Aorta (tissue), 5 donors: ENCODE measurements at places on chromosomes 2 and 18. TPM values are rescaled to one million over a fixed set of nuclear protein-coding genes. Genes with fewer than 3 reads are reported as not detected.

DNA sequence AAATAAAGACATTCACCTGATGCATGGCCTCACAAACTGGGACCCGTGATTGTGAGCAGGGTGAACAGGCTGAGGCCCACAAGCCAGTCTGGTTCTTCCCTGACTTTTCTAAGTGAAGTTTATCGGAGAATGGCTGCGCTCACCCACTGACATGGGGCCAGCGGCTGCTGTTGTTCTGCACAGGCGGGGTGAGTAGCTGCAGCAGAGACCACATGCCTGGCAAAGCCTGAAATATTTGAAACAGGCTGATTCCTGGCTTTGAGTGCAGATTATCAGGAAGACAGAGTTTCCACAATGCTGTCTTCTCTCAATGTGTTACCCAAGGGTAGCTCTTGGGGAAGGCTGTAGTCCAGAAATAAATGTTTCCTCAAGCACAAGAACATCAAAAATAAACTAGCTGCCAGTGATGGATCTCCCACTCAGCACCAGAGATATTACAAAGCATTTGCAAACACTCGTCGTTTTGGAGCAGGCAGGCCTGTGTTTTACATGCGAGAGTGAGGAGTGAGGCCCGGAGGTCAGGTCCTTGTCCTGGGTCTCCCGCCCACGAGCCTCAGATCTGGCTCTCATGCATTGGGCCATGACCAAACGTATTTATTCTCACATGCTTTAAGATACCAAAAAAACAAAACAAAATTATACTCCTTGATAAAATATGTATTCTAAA is 647.1 kb downstream of the GALR1 start:
- DNase-seq, result no peak

DNA sequence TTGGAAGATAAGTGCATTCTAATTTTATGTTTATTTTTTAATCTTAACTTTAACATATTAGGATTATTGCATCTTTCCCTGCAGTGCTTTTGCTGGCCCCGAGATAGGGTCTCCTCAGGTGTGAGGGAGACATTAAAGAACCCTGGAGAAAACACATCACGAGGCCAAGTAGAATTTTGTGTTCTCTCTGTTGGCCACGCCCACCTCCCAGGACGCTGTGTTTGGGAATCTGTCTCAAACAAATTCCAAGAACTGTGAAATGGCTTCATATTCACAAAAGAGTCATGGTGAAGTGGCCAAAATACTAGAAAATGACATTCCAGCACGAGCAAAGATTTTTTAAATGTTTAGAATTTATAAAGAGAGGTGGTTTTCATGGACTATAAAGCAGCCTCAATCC is 27.3 kb downstream of the RNF144A start:
- DNase-seq, result no peak

GRCh38 chr18:33706391-33706790 is 128.4 kb downstream of the ASXL3 start:
- DNase-seq, result no peak

DNA sequence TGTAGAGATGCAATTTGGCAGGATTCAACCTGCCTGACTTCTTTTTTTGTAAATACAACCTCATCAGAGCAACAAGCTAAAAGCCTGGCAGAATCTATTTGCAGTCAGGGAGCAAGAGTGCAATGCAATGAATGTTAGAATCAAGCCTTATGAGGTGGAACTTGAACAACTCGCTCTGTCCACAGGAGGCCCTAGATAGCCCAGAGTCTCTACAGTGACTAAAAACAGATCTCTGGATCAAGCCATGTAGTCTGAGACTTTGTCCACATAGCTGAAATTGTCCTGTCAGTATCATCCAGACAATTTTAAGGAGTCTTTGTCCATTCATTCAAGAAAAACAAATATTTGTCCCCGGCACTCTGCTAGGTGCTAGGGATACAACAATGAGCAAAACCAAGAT is 32.0 kb upstream of the CDK5R2 start:
- no peak for DNase-seq

MLPH gene
- 2.3 TPM for polyA plus RNA-seq
